NCI-H1048 (cell line): ENCODE measurements at places on chromosomes 11 and 22.

DNA sequence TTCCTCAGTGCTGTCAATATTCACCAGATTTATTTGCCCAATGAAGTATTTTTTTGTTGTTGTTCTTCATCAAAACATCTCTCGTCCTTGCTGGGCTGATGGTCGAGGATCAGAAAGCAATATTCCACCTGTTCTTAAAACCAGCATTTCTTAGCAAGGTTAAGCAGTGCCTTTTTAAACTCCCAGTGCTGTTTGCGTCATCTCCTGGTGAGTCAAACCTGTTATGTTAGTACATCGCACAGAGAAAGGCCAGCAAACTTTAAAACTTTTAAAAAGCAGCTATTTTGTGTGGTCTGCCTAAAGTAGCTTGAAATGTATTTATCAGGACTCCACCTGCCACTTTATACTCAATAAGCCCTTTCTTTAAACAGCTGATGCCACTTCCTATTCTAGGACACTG, 802.0 kb downstream of the KCNA4 start:
- DNase-seq, result no peak

- no peak for DNase-seq
These were observed 1117.3 kb downstream of the BRD1 start for GRCh38 chr22:48710410-48710809.

GRCh38 chr11:117816846-117817367, 7.6 kb downstream of the FXYD2 start:
- no peak for DNase-seq

GRCh38 chr11:88522624-88523385, 185.3 kb upstream of the CTSC start:
- DNase-seq, result no peak

GRCh38 chr11:77207618-77208313, 79.7 kb downstream of the MYO7A start:
- DNase-seq, result no peak

- DNase-seq, result no peak
These were observed 9.8 kb downstream of the HYOU1 start for GRCh38 chr11:119047205-119047604.
